Activated CD4-positive, alpha-beta T cell treated with anti-CD3 and anti-CD28 coated beads for 36 hours (primary cell): ENCODE measurements at places on chromosomes 6 and 20. TPM values are rescaled to one million over a fixed set of nuclear protein-coding genes. Genes with fewer than 3 reads are reported as not detected.

- DNase-seq: no peak
Observed at GRCh38 chr20:44615876-44616603, 33.7 kb downstream of the PKIG start.

GRCh38 chr6:25635886-25636317 is 16.1 kb upstream of the SCGN start:
- no peak for DNase-seq

GRCh38 chr6:46638650-46639049 is 14.0 kb downstream of the CYP39A1 start:
- no peak for DNase-seq

GRCh38 chr6:132887204-132887603 is 72.8 kb downstream of the RPS12 start:
- no peak for DNase-seq

DNA sequence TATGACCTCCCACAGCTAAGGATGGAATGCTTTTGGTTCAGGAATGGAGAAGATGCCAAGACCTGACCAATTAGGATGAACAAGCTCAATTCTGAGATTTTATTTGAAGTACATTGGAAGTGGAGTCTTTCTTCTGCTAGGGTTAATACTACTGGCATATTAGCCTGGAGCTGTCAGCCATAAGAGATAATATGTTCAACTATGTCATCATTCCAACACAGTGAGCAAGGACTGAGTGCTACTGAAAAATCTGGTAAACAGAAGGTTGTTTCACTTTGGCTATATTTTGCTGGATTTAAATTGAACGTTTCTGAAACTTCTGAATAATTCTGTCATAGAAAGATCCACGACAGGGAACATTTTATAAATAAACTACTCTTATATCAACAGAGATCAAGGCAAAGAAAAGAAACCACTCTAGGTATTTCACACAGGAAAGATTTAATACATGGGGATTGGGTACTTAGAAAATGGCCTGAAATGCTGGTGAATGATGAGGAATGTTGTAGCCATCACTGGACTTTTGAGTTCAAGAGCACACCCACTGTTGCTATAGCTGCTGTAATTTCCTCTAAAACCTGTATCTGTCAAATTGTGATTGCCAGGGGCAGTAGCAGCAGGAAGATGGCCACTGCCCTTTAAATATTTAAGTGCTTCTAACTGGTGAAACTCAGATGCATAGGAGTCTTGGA is 200.5 kb downstream of the PLCB4 start:
- DNase-seq: no peak

GRCh38 chr6:81799323-81799722 is 46.8 kb upstream of the TENT5A start:
- DNase-seq: no peak

The TREM1 gene
- total RNA-seq: 0.62 TPM

GRCh38 chr6:39808964-39809363 is 16.8 kb downstream of the DAAM2 start:
- no peak for DNase-seq

DNA sequence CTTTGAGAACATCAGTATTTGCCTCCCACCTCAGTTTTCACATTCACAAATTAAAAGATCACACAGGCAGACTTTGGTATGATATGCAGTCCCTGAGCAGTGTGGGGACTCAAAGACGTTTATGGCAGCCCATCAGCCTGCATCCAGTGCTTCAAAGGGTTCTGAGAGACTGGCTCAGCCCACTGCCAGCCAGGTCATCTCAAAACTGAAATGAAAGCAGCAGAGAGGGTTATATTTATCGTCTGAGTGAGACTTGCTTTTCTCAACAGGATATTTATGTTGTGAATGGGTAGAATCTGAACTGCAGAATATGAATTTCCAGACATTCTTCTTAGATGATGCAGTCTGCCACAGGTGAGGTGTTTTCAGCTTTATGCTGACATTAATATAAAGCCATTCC is 159.8 kb downstream of the NRN1 start:
- no peak for DNase-seq

DNA sequence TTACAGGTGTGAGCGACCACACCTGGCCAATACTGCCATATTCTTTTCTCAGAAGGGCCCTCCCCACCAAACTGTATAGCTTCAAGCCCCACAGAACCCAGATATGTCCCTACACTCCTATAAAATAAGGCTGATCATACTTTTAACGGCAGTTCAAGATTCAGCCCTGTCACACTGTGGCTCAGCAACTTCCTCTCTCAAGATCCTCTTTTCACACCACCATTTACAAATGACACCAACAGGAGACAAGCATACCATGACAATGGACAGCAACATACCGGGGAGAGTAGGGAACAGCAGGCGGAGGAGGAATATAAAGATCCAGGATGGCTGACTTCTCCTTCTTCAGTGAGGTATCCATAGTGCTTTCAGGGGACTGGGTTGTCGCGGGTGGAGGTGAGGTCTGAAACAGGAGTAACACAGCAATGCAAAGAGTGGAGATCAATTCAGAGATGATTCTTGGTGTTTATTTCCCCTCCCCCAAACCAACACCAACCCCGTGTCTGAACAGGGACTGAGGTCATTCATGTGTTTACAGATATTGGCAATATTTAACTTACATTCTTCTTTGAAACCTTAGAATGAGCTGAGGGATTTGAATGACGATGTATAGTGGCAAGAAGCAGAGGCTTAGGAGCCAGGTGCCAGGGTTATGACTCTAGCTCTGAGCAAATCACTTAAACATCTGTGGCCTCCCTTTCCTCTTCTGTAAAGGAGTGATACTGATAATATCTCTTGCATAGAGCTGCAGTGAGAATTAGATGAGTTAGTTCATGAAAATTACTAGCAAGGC is 57.6 kb upstream of the IPCEF1 start:
- no peak for DNase-seq

The RTN4IP1 gene
- 9.3 TPM for total RNA-seq

DNA sequence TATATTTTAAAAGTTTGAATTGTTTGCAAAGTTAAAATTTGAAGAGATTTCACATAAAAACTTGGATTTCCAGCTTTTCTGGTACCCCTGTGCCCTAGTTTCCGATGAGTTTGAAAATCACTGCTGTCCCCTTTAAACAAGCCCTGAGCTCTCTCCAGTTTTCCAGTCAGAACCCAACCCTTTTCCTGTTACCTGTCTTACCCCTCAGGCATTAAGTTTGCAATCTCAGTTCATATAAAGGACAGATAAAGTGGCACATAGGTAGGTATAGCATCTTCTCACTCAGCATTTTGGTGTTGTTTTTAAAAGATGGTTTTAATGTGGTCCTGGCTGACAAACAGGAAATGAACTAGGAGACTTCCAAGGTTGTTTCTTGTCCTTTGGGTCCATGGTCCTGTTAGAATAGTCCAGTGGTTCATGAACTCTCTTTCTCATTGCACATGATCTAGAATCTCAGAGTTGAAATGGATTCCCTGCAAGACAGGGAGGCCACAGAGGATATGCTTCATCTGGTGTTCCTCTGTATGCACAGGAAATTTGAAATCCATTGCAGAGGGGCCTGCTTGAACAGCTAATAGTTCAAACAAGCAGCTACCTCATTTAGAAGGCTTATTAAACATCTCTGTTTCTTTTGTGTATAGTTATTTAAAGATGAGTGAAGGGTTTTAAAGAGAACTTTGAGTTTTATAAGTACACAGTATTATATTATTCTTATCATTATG is 82.7 kb downstream of the JAG1 start:
- DNase-seq: no peak

The BPI gene
- total RNA-seq: not detected

The TBXT gene
- total RNA-seq: not detected

- DNase-seq: no peak
Observed at GRCh38 chr20:53434662-53435061, 159.0 kb downstream of the ZNF217 start.

DNA sequence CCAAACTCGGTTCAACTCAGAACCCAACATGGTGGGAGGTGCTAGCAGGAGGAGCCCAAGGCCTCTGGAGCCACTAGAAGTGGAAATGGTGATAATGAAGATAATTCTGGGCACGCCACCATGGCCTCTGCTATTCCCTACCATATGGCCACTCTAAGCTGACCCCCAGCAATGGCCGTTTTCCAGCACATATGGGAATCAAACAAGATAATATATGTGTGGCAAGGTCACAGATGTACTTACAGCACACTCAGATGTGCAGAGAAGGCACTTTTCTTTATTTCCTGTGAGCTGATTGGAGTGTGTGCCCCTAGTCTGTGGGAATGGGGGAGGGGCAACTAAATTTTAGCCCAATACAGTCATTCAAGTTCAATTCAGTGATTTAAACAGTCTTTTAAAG is 153.4 kb upstream of the LRFN2 start:
- no peak for DNase-seq
